Activated T-helper 1 cell treated with anti-CD3 and anti-CD28 coated beads, Interleukin-2, amount 50 U/mL, for 16 hours (primary cell): ENCODE measurements at places on chromosomes 4 and X.

- DNase-seq = no peak
These were observed 41.5 kb upstream of the FAT1 start for GRCh38 chr4:186765138-186765537.

DNA sequence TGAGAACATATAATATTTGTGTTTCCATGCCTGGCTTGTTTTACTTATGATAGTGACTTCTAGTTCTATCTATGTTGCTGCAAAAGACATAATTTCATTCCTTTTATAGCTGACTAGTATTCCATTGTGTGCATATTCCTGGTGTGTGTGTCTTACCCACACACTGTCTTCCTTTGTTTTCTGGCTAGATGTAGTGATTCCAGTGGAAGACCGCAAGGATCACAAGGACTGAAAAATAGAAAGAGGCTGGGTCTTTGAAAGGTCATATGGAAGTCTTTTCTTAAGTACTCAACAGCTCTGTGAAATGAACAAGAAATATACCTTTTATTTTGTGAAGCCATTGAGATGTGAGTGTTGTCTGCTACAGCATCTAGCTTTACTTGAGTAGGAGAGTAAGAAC, 29.4 kb upstream of the TAB3 start:
- DNase-seq = no peak

DNA sequence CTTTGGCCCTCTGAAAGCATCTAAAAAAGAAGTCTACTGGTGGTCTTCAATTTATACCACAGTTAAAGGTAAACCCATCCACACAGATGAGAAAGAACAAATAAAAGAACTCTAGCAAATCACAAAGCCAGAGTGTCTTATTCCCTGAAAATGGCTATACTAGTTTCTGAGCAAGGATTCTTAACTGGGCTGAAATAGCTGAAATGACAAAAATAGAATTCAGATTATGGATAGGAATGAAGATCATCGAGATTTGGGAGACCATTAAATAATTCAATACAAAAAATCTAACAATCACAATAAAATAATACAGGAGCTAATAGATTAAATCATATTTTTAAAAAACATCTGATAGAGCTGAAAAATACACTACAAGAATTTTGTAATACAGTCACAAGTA, 11.8 kb downstream of the PF4 start:
- DNase-seq = no peak

- DNase-seq = no peak
These were observed 7.4 kb downstream of the MMAA start for GRCh38 chr4:145626623-145626982.

DNA sequence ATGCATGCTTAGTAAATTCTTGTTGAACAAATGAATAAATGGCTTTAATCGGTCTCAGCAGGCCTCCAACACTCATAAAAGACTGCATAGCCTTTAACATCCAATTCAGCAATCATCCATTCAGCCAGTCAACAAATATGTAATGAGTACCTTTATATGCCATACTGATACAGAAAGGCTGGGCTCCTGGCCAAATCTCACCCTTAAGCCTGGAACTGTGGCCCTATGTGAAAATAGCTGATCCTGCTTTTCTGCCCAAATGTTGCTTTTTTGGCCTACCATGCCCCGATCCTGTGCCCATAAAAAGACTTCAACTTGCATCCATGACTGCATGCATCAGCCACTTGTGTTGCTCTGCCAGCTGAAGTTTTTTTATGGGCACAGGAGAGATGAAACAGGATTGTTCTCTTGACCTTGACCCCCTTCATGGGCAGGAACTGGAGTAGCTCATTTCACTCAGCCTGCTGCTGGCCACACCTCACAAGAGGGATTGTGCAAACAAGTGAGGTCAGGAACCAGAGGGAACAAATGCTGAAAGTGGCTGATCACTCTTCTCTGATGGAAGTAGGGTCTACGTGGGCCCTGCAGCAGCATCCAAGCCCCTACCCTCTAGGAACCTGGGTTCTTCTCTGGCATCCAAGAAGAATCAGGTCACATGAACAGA, 75.6 kb downstream of the NPY1R start:
- no peak for DNase-seq

DNA sequence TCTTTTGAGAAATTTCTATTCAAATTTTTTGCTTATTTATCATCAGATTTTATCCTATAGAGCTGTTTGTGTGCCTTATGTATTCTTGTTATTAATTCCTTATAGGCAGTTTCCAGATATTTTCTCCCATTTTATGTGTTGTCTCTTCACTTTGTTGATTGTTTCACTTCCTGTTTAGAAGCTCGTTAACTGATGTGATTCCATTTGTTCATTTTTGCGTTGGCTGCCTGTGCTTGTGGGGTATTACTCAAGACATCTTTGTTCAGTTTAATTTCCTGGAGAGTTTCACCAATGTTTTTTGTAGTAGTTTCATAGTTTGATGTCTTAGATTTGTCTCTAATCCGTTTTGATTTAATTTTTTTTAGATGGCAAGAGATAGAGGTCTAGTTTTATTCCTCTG, 14.6 kb downstream of the ZNF718 start:
- no peak for DNase-seq

GRCh38 chr4:55411621-55412020, 15.9 kb downstream of the TMEM165 start:
- no peak for DNase-seq

DNA sequence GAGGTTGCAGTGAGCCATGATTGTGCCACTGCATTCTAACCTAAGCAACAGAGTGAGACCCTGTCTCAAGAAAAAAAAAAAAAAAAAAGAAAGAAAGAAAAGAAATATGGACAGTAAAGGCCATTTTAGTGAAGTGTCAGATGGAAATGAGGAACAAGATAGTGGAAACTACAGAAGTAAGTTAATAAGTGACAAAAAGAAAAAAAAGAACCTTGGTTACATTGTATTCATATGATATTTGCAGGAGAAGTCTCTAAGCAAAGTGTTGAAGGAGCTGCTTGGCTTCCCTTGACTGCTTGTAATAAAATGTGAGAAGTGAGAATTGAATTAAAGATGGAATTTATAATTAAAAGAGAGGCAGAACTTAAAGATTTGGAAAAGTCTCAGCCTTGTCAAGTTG, 73.2 kb downstream of the HOPX start:
- no peak for DNase-seq

- DNase-seq = no peak
These were observed 84.7 kb downstream of the PPA2 start for GRCh38 chr4:105389167-105389566.
